ENCODE measurements at places on chromosomes 4 and X. TPM values are rescaled to one million over a fixed set of nuclear protein-coding genes. Genes with fewer than 3 reads are reported as not detected.
A peak's percentile ranks its signal among the peaks of the same experiment; 100 is the strongest.

DNA sequence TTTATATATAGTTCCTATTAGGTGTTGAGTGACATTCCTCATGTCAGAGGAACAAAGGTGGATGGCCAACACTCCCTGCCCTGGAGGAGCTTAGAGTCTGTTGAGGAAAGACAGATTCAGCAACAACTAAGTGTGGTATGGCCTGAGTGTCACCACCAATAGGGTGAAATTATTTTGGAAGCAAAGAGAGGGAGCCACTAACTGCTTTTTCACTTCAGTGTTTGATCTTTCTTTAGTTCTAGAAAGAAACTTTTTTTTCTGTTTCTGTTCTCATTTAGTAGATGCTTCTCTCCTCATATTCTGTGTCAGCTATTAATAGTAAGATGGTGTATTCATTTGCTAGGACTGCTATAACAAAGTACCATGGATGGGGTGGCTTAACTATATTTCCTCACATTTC, 81.5 kb downstream of the ARX start:
- H3K36me3 ChIP-seq: peaks cover 6% of the 10 kb centered on the region
- no peak for DNase-seq
- no peaks in the 10 kb centered on the region for H3K4me1 ChIP-seq
- no peaks in the 10 kb centered on the region for H3K27me3 ChIP-seq
- H3K27ac ChIP-seq: no peak overlapping the region
- no peak overlapping the region for H3K4me3 ChIP-seq

- peak; percentile 38 for DNase-seq
- no peaks in the 10 kb centered on the region for H3K27me3 ChIP-seq
- peak overlapping the region; percentile 70 for H3K27ac ChIP-seq
- H3K4me3 ChIP-seq: peak overlapping the region; percentile 73
- H3K36me3 ChIP-seq: no peaks in the 10 kb centered on the region
Measured at GRCh38 chr4:153438916-153439756, 27.0 kb upstream of the TMEM131L start.

- H3K27me3 ChIP-seq: no peaks in the 10 kb centered on the region
- H3K27ac ChIP-seq: peak overlapping the region; percentile 98
- H3K4me3 ChIP-seq: peak overlapping the region; percentile 98
- peaks cover 13% of the 10 kb centered on the region for H3K36me3 ChIP-seq
- no peak for DNase-seq
- H3K4me1 ChIP-seq: peaks cover 10% of the 10 kb centered on the region
Measured at GRCh38 chrX:119871245-119871598, 311 bp downstream of the RNF113A start.

DNA sequence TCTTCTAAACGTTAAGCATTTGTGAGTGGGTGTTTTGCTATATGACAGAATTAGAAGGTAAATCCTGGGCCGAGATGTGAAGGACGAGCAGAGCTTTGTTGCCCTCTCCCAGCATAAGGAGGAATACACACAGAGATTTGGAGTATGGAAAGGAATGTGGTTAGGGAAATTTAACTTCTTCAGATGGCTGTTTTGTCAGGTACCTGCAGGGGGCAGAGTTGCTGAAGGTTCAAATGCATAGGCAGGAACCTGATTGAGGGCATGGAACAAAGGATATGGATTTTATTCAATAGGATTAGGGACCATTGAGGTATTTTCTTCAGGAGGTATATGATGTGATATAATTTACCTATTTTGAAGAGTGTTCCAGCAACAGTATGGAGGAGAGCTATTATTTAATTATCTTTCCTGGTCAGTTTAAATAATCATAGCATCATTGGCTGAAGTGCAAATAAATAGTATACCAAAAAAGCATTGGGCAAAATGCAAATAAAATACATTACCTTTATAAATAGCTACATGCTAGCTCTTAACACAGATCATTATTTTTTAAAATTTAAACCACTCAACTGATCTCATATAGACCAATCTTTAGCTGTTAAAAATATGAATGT, 143.6 kb downstream of the SLIT2 start:
- no peaks in the 10 kb centered on the region for H3K27me3 ChIP-seq
- no peaks in the 10 kb centered on the region for H3K4me1 ChIP-seq
- DNase-seq: peak; percentile 23
- no peak overlapping the region for H3K4me3 ChIP-seq

SEC31A gene
- total RNA-seq: 88.1 TPM

ERAS gene
- not detected for total RNA-seq

GRCh38 chrX:78555401-78555980, 103.6 kb downstream of the RTL3 start:
- H3K4me3 ChIP-seq: no peak overlapping the region
- no peak for DNase-seq
- no peaks in the 10 kb centered on the region for H3K27me3 ChIP-seq
- no peak overlapping the region for H3K27ac ChIP-seq
- H3K4me1 ChIP-seq: peaks cover 5% of the 10 kb centered on the region

TMEM150C gene
- not detected for total RNA-seq

HTRA3 gene
- total RNA-seq: not detected

- H3K4me1 ChIP-seq: no peaks in the 10 kb centered on the region
- no peak for DNase-seq
- H3K27ac ChIP-seq: no peak overlapping the region
- H3K27me3 ChIP-seq: no peaks in the 10 kb centered on the region
Measured at GRCh38 chr4:137852326-137852725, 320.0 kb upstream of the PCDH18 start.

GRCh38 chr4:36872679-36873078, 371.9 kb upstream of the NWD2 start:
- no peaks in the 10 kb centered on the region for H3K4me1 ChIP-seq
- no peaks in the 10 kb centered on the region for H3K36me3 ChIP-seq
- no peak overlapping the region for H3K4me3 ChIP-seq
- no peak overlapping the region for H3K27ac ChIP-seq
- DNase-seq: no peak
- no peaks in the 10 kb centered on the region for H3K27me3 ChIP-seq

GRCh38 chrX:75067931-75068330, 88.2 kb downstream of the ABCB7 start:
- H3K36me3 ChIP-seq: peaks cover 2% of the 10 kb centered on the region
- H3K27ac ChIP-seq: no peak overlapping the region
- H3K4me3 ChIP-seq: no peak overlapping the region
- DNase-seq: no peak

- peaks cover 51% of the 10 kb centered on the region for H3K4me1 ChIP-seq
- peak overlapping the region; percentile 8 for H3K27ac ChIP-seq
- no peaks in the 10 kb centered on the region for H3K36me3 ChIP-seq
- no peak for DNase-seq
Measured at GRCh38 chr4:121228848-121229247, 64.7 kb upstream of the TNIP3 start.

DNA sequence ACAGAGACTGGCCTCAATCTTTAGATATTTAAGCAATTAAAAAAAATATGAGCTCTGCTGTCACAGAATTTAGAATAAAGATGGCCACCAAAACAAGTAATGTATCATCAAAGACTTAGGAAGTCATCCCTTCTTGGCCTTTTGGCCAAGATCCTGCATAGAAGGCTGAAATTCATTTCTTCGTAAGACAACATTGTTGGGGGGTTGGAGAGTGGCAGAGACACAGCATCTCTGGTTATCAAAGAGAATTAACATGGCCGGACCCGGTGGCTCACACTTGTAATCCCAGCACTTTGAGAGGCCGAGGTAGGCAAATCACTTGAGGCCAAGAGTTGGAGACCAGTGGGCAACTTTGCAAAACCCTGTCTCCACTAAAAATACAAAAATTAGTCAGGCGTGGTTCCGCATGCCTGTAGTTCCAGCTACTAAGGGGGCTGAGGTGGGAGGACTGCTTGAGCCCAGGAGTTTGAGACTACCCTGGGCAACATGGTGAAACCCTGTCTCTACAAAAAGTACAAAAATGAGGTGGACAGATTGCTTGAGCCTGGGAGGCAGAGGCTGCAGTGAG, 4.0 kb downstream of the PPM1K start:
- no peaks in the 10 kb centered on the region for H3K27me3 ChIP-seq
- H3K4me1 ChIP-seq: peaks cover 57% of the 10 kb centered on the region
- H3K27ac ChIP-seq: peak overlapping the region; percentile 63
- DNase-seq: no peak

ZDHHC15 gene
- 0.14 TPM for total RNA-seq

MAB21L2 gene
- not detected for total RNA-seq

ANOS1 gene
- total RNA-seq: not detected

DNA sequence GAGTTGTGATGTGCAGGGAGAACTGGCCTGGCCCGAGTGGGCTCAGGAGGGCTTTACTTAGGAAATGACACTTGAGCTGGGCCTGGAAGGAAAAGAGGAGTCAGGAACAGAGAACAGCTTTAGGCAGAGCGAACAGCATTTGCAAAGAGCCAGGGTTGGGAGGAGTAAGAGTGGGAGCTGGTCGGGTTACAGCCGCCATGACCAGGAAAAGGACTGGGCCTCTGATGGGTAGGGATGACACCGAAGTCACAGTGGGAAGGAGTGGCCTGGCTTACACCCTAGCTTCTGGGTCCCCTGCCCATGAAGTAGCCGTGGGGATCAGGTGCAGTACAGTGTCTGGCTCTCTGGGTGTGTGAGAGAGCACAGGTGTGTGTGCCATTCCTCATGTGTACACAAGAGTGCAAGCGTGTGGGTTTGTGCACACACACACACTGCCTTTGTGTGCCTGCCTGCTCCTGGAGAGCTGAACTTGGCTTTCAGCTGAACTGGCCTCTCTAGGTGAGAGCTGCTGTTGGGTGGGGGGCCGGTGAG, 31.6 kb downstream of the TRMT44 start:
- no peaks in the 10 kb centered on the region for H3K4me1 ChIP-seq
- no peak for DNase-seq
- H3K4me3 ChIP-seq: no peak overlapping the region
- no peak overlapping the region for H3K27ac ChIP-seq
- no peaks in the 10 kb centered on the region for H3K27me3 ChIP-seq

- H3K36me3 ChIP-seq: no peaks in the 10 kb centered on the region
- no peak overlapping the region for H3K4me3 ChIP-seq
- no peak for DNase-seq
- no peaks in the 10 kb centered on the region for H3K27me3 ChIP-seq
- H3K4me1 ChIP-seq: no peaks in the 10 kb centered on the region
- H3K27ac ChIP-seq: no peak overlapping the region
Measured at GRCh38 chr4:91448668-91449330, 855.0 kb upstream of the GRID2 start.

All from activated CD4-positive, alpha-beta memory T cell treated with anti-CD3 and anti-CD28 coated beads for 36 hours (primary cell).